Activated CD4-positive, alpha-beta T cell treated with anti-CD3 and anti-CD28 coated beads for 24 hours (primary cell): ENCODE measurements at places on chromosomes 12 and 14.

DNA sequence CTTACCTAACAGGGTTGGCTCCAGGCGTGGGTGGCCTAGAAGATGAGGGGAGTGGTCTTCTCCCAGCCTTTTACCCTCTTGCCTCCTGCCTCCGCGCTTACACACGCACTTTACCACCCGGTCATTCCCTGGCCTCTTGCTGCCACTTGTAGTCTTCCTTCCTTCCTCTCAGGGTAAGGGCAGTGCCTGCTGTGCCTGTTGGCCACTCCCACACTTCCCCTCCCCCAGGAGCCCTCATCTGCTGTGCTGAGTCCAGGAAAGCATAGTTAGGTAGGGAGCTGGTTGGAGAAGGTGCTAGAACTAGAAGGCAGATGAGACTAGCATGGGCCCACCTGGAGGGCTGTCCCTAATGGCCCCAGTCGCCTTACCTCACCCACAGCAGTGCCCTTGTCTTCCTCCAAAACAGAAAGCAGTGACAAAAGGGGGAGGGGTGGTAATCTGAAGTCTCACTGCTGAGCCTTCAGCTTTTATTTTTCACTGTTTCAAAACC, 54.3 kb upstream of the SRSF5 start:
- no peak for DNase-seq

DNA sequence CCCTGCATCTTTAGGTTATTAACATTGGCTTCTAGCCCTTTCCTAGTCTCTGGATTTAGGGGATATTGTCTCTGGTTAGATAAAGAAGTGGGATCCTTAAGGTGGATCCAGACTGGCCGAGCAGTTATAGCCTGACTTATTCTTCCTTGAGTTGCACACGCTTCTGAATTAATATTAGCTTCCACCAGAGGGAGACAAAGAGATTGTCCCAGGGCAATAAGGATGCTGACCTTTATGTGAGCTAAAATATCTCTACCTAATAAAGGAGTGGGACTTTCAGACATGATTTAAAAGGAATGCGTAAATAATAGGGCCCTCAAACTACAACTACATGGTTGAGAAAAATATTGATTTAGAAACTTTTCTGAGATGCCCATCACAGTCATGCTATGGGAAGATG, 139.7 kb downstream of the SLCO1B3 start:
- no peak for DNase-seq

- DNase-seq: no peak
These were observed 403.8 kb upstream of the MGAT4C start for GRCh38 chr12:86659985-86660384.

DNA sequence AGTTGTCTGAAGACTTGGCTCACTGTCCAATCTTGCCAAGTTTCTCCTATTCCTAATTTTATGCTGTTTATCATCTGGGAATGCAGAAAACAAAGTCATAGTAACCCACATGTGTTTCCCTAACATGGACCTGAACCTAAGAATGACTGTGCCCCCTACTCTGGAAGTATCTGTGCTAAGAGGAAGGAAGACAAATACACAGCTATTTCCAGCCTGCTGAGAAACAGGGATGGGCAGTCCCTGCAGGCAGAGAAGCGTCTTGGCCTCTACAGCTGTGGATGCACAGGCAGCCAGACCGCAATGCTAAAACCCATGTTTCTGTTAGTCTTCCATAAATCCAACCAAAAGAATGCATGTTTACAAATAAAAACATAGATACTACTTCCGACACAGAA, 56.2 kb downstream of the DUSP16 start:
- no peak for DNase-seq

DNA sequence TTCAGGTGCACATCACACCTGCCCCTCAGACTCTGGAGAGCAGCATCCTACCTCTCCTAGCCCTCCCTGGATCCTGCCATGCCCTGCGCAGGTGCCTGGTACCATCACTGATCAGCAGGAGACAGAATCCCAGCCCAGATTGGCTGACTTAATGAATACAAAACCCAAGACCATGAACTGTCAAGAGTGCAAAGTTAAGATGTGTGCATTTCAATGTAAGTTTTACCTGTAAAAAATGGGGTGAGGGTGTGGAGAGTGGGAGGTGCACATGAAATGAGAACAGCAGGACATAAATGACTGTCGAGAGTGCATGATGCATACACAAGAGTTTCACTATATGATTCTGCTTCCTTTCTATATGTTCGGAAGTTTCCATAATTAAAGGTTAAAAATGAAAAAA, 57.9 kb upstream of the GPR68 start:
- DNase-seq: peak; percentile 22

GRCh38 chr14:97379091-97379531, 581.9 kb downstream of the VRK1 start:
- no peak for DNase-seq
